ENCODE measurements at places on chromosomes 5 and 9.

DNA sequence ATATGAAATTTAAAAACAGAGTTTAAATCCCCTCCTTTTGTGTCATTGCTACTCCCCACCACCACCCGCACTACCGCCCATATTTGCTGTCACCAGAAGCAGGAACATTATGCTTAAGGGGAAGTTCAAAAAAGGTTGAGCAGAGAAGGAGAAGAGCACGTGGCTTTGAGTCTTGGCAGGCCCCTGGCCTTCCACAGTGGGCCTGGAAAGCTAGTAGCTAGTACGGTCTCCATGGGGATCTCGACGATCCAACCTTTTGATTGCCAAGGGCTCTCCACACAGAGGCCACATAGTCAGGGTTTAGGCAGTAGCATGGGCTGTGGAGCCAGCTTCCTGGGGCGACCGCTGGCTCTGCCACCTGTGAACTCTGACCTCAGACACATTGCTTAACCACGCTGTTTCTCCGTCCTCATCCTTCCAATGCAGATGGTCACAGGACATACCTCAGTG, 90.1 kb downstream of the GOLPH3 start:
- no peak for DNase-seq

DNA sequence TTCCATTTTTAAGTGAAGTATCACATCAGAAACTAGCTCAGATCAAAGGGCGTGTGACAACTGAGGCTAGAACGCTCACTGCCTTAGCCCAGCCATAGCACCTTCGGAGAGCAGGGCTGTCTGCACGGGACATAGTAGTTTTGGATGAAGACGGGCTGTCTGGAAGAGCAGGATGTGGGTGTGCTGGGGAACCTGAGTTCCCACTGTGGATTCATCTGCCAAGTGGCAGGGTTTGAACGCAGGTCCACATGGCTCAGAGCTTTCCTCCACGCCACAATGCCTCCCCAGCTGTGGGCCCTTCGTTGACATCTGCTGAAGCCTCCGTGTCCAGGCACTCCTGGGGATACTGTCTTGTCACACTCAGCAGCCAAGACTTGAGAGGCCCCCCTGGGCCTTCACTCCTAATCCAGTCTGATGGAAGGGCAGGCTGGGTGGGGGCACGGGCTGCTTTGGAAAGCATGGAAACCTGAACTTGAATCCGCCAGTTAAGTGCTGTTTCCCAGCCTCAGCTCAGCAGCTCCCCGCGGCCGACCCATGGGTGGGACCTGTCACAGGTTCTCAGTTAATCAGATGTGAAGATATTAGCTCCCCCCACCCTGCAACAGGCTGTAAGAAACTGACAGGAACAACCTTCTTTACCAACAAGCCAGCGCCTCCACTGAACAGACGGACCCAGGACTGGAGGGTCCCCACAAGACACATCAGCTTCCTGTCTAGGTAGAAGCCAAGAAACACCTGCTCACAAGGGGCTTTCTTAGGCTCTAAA, 228.1 kb downstream of the FANCC start:
- DNase-seq, result no peak

GRCh38 chr5:178223196-178223773, 9.3 kb downstream of the PHYKPL start:
- DNase-seq, result no peak

- DNase-seq, result no peak
These were observed 3.2 kb upstream of the DOK3 start for GRCh38 chr5:177512736-177513380.

GRCh38 chr5:92887254-92887653, 693.8 kb downstream of the NR2F1-AS1 start:
- DNase-seq, result no peak

DNA sequence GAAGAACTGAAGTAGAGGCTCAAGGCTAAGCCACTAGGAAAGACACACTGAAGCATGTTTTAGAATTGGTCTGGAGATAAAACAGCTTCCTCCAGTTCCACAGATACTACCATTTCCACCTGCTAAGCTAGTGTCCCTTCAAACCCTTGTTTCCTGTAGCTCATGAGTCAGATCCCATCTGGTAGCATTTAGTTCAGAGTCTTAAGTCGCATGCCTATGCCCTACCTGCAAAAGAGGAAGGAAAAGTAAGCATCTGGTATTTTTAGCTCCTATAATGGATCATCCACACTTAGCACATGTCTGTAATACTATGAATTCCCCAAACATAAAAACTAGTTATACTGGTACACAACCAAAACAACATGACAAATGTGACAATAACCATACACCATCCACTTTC, 92.1 kb downstream of the CDKN2A start:
- no peak for DNase-seq

DNA sequence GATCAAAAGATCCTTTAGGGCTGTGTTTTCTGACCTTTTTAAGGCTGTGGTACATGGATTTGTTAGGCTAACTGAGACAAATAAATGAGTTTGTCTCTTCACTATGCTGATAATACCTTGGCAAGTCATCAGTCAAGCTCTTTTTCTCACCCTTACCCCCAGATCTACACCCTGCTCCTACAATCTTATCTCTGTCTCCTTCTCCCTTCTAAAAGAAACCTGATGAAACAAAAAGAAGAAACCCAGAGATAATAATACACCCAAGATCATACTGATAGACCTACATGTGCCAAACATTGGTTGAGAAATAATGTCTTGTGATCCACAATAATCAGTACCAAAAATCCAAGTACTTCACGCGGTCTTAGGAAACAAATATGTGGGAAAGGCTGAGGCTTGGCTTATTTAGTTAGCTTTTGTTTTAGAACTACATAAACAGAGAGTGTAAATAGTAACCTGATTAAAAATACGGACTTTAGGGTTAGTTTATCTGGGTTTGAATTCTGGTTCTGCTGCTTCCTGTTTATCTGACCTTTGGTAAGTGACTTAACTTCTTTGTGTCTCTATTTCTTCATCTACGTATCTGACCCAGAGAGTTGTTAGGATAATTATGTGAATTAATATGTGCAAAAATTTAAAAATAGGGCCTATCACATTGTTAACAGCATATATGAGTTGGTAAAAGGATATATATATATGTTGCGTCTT, 24.8 kb upstream of the PDCD1LG2 start:
- DNase-seq, result no peak

DNA sequence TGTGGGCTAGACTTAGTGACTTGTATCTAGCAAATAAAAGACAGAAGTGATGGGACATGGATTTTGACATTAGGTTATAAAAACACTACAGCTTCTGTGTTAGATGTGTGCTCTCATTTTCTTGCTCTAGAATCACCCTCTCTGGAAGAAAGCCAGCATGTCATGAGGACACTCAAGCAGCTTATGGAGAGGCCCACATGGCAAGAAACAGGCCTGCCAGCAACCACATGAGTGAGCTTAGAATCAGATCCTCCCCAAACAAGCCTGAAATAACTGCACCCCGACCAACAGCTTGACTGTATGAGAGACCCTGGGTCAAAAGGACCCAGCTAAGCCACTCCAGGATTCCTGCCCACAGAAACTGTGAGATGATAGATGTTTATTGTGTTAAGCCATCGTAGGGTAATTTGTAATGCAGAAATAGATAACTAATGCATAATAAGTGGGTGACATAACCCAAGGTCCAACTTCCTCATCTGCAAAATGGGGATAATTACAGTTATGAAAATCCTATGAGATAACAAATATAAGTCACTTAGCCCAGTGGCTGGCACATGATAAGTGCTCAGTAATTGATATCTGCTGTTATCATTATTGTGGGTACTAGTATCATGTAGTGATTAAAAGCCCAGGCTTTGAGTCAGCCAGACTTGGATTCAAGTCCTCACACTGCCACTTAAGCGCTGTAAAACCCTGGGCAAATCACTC, 86.5 kb downstream of the KLHL3 start:
- DNase-seq, result no peak

DNA sequence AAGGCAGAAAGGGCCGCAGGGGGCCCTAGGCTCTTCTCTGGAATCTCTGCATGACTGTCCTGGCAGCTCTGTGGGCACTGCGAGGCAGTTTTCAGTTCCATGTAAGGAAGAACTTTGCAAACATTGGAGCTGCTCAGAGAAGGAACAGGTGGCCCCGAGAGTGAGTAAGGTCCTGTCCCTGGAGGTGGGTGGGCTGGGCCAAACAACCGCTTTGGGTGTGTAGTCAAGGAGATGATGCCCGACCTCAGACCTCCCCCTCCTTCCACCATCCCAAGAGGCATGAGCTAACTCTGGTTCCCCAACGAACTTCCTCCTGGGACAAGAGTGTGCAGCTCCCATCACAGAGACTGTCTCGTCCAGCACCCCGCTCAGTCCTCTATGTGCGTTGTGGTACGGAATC, 20.5 kb downstream of the CSF1R start:
- DNase-seq, result no peak

GRCh38 chr9:135929656-135930445, 22.5 kb upstream of the CAMSAP1 start:
- DNase-seq, result no peak

DNA sequence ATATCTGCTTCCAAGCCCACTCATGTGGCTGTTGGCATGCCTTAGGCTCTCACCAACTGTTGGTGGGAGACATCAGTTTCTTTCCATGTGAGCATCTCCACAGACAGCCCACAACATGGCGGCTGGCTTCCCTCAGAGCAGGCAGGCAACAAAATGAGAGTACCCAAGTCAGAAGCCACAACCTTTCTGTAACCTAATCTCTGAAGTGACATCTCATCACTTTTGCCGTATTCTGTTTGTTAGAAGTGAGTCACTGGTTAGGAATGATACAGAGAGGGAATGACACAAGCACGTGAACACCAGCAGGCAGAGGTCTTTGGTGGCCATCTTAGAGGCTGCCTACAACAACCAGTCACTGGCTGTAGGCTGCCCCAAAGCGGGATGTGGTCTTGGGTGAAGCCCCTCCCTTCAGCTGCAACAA, 88.6 kb upstream of the RASGRF2 start:
- DNase-seq, result peak; percentile 26
